ENCODE measurements at places on chromosomes 2 and 18. TPM values are rescaled to one million over a fixed set of nuclear protein-coding genes. Genes with fewer than 3 reads are reported as not detected.
A peak's percentile ranks its signal among the peaks of the same experiment; 100 is the strongest.

GRCh38 chr2:128472789-128473174 is 154.1 kb upstream of the HS6ST1 start:
- peaks cover 11% of the 10 kb centered on the region for H3K27me3 ChIP-seq
- DNase-seq = no peak
- H3K4me1 ChIP-seq = peaks cover 3% of the 10 kb centered on the region
- no peak overlapping the region for H3K27ac ChIP-seq

GRCh38 chr2:42693013-42693615 is 70.8 kb downstream of the OXER1 start:
- H3K27me3 ChIP-seq = no peaks in the 10 kb centered on the region
- peaks cover 9% of the 10 kb centered on the region for H3K36me3 ChIP-seq
- H3K4me3 ChIP-seq = no peak overlapping the region
- DNase-seq = no peak
- H3K4me1 ChIP-seq = no peaks in the 10 kb centered on the region
- H3K27ac ChIP-seq = no peak overlapping the region

DNA sequence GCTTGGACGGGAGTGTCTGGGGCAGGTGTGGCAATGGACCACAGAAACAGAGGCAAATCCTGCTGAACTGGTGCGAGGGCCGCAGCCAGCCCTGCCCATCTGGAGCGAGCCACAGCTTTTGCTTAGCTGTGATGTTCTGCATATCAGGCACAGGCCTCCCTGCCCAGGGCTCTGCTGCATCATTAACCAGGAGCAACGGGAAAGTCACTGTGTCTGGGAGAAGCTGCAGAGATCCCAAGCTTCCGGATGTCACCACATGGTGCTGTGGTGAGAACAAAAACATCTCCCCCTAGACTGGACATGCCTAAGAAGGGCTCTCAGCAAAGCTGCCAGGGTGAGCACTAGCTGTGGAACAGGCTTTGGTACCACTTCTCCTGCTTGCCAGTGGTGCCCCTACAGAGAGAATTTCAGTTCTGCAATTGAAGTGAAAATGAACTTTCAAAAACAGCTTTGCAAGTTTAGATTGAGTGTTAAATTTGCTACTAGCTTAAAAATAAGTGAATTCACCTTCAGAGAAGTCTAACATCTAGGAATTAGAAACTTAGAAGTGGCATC is 172.9 kb upstream of the MYT1L start:
- H3K4me3 ChIP-seq = no peak overlapping the region
- H3K4me1 ChIP-seq = no peaks in the 10 kb centered on the region
- no peaks in the 10 kb centered on the region for H3K36me3 ChIP-seq
- peaks cover 7% of the 10 kb centered on the region for H3K27me3 ChIP-seq

- DNase-seq = no peak
- no peaks in the 10 kb centered on the region for H3K27me3 ChIP-seq
- no peaks in the 10 kb centered on the region for H3K4me1 ChIP-seq
Measured at GRCh38 chr2:50863218-50863617, 168.7 kb downstream of the NRXN1 start.

- peaks cover 22% of the 10 kb centered on the region for H3K36me3 ChIP-seq
- H3K4me1 ChIP-seq = peaks cover 40% of the 10 kb centered on the region
- peak overlapping the region; percentile 80 for H3K4me3 ChIP-seq
- no peaks in the 10 kb centered on the region for H3K27me3 ChIP-seq
- H3K27ac ChIP-seq = peak overlapping the region; percentile 66
Measured at GRCh38 chr2:37156071-37156856, 516 bp downstream of the EIF2AK2 start.

DNA sequence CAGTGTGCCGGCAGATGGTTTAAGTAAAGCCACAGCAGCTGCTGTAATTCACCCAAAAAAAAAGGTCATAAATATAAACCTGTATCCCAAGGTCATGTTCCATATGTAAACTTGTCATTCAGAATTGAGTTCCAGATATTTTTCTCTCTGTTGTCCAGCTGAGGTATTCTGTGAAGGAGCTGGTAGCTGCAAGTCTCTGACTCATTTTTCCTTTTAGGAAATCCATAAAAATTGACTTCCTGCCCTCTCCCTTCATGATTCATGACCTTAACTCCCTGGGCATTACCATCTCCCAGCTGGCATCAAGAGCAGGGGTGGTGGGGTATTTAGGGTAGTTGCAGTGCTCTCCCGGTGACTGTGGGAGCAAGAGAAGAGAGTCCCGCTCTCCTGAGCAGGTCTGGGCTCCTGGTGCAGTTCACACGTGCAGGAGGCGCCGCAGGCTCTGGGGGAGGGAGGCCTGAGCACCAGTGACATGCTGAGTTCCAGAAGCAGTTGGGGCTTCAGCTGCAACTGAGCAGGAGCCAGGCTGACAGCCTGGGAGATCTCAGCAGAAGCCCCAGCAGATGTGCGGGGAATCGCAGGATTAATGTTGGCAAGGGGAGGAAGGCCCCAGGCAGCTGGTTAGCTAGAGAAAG is 192.6 kb downstream of the MGAT5 start:
- H3K4me3 ChIP-seq = no peak overlapping the region
- no peaks in the 10 kb centered on the region for H3K4me1 ChIP-seq

The CFC1 gene
- not detected for total RNA-seq

The VWC2L gene
- total RNA-seq = not detected

The CPLX4 gene
- not detected for total RNA-seq
